Smooth muscle cell of the brain vasculature (primary cell): ENCODE measurements at places on chromosomes 7 and 10.

DNA sequence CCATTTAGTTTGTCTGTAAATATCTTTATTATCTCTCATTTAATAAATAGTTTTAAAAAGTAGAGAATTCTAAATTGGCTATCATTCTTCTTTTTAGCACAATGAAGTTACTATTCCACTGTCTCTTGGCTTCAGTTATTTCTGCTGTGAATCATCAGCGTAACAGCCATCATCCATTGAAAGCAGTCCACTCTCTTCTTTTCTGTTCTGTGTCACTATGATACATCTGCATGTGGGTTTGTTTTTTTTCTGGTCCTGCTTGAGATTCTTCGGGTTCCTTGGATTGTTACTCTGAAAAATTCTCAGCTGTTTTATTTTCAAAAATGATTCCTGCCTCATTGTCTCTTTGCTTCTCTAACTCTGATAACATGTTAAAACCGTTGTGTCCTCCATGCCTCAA, 52.5 kb downstream of the CSGALNACT2 start:
- no peak for DNase-seq

- no peak for DNase-seq
These were observed 10.9 kb upstream of the FAM180A start for GRCh38 chr7:135759532-135759931.

GRCh38 chr7:82375129-82375528, 68.4 kb downstream of the CACNA2D1 start:
- DNase-seq = no peak

DNA sequence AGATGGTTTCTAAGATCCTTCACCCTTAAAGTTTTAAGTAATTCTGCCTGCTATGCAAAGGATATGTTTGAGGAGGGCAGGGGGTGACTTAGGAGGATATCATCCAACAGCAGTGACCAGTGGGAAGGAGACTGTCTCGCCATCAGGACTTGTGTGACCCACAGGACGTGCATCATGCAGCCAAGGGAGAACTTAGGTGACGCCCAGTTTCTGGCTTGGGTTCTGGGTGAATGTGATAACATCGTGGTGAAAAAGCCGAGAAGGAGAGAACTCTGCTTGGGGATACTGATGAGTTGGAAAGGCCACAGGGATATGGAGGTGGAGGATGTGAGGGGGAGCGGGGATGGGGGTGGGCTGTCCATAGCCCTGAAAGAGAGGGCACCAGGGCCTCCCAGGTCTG, 3.8 kb downstream of the WIPI2 start:
- no peak for DNase-seq

DNA sequence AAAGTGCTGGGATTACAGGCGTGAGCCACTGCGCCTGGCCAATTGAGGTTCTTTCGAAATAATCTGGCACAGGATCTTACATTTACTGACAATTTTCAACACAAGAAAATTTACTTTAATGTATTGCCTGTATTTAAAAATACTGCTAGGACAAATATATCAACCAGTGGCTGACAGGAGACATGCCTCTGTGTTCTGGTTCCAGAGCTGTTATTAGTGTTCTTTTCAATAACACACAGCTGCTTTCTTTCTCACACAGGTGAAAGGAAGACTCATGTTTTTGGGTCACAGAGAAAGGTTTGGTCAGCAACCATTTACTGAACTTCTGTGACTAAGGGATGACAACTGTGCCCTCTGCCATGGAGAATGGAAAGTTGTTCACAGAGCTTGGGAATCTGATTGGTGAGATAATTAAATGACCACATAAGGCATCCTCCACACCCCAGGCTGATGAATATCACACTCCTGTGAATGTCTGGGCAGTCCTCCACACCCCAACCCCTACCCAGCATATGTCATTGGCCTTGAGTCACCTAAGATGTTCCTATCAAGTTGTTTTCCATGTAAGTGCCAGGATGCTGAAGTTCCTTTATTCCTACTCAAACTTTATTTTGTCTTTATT, 180.1 kb downstream of the RAPGEF5 start:
- DNase-seq = no peak

DNA sequence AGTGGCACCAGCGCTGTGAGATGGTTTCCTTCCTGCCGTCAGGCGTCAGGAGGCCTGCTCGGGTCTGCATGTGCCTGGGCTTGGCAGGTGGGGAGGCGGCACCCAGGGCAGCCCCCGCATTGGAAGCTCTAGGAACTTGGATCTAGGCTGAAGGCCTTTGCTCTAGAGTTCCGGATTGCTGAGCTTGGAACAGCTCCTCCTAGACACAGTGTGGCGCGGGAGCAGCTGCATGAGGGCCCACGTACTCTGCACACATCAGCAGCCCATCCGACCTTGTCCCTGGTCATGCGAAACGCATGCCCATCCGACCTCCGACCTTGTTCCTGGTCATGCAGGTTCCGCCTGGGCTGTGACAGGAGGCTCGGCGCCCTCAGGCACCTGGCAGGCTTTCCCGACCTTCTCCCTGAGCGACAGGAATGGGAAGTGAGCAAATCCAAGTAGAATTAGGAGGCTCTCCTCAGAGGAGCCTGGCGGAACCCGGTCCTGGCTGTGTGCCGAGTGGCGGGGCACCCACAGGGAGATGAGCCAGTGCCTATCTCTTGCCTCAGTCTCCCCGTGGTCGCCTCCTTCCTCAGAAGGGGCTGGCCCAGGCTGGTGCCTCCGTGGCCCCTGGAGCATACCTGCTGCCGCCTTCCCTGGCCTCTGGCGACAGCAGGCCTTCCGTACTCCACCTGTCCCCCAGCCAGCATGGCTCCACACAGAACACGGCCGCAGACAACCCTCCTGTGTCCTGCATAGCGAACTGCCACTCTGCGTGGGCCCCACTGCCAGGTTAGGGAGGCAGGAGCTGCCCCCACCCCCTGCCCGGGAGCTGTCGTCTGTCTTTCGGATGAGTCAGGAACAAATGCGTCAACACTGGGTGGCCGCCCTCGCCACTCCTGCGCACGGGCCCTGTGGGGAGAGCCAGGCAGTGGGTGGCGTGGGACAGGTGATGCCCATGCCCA, 12.0 kb downstream of the GET4 start:
- DNase-seq = no peak

- no peak for DNase-seq
These were observed 386.8 kb upstream of the POT1 start for GRCh38 chr7:125316466-125316865.

DNA sequence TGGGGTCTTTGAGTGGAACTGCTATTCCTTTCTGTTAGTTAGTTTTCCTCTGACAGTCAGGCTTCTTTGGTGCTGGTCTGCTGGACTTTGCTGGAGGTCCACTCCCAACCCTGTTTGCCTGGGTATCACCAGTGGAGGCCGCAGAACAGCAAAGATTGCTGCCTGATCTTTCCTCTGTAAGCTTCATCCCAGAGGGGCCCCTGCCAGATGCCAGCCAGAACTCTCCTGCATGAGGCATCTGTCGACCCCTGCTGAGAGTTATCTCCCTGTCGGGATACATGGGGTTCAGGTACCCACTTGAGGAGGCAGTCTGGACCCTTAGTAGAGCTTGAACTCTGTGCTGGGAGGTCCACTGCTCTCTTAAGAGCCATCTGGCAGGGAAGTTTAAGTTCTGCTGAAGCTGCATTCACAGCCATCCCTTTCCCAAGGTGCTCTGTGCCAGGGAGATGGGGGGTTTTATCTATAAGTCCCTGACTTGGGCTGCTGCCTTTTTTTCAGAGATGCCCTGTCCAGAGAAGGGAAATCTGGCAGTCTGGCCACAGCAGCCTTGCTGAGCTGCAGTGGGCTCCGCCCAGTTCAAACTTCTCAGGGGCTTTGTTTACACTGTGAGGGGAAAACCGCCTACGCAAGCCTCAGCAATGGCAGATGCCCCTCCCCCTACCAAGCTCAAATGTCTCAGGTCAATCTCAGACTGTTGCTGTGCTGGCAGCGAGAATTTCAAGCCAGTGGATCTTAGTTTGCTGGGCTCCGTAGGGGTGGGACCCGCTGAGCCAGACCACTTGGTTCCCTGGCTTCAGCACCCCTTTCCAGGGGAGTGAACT, 89.7 kb upstream of the CDK6 start:
- DNase-seq = no peak

- no peak for DNase-seq
These were observed 208.7 kb upstream of the GLI3 start for GRCh38 chr7:42445691-42446090.

GRCh38 chr10:1698185-1698584, 39.1 kb downstream of the ADARB2 start:
- DNase-seq = no peak

DNA sequence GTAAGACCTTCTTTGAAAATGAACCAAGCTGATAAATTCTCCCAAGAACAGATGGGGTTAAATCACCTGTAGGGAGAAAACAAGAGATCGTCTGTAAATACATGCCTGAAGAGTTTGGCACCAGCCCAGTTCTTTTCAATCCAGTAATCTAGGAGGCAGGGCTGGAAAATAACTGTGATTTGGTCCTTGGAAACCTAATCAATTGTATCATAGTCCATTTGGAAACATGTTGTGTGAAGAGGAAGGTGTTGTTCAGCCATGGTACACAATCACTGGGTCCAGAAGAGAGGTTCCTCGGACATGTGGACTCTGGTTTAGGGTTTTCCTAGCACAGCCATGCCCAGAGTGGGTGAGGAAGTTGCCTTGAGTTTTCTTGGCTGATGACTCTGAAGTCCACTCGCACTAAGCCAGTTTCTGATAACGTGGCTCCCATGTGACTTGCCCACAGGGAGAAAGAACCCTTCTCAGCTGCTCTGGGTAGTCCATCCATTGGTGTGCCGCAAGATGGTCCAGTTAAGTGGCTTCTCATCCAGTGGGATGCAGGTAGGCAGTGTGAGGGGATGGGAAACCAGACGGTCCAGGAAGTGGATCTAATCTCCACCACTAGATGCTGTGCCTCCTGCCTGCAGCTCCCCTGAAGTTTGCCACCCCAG, 5.1 kb downstream of the BLNK start:
- no peak for DNase-seq

- DNase-seq = no peak
These were observed 50.5 kb downstream of the MRPL32 start for GRCh38 chr7:42982604-42983115.

- no peak for DNase-seq
These were observed 92.9 kb downstream of the ZNF467 start for GRCh38 chr7:149680331-149681025.

- no peak for DNase-seq
These were observed 226.9 kb downstream of the WDR11 start for GRCh38 chr10:121078036-121078435.

GRCh38 chr10:56139405-56139804, 221.7 kb downstream of the ZWINT start:
- no peak for DNase-seq

DNA sequence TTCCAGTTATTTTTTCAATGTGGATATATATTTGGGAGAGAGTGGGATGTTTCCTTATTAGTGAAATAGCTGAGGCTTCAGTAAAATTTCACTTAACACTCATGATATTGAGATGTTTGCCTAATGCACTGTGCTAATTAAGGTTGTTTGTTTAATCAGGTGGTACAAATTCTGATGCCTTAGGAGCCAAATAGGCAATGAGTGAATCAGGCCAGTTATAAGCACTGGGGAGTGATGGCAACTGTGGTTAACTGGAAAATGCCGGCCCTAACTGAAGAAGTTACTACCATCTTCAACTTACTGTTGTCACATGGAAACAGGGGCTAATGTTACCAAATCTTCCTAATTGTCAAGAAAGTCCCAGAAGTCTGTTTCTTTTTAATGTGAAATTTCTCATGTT, 32.0 kb downstream of the VCL start:
- no peak for DNase-seq

GRCh38 chr10:62543571-62544355, 169.6 kb downstream of the ZNF365 start:
- DNase-seq = no peak

GRCh38 chr7:55574051-55574717, 1.9 kb upstream of the VOPP1 start:
- no peak for DNase-seq

DNA sequence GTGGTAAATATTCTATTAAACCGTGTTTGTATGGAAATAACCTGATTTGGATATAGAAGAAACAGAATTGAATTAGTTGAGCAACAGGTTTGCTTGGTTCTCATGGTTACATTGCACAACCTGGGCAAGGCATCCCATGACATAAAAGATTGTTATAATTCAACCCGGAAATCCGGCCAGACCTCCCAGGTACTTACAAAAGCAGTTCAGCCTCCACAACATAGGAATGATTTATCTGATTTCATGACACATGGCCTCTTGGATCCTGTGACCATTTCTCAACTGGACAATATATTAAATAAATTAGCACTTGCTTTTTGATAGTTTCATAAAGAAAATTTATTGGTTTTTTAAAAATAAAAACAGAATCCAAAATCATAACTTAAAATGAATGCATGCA, 55.1 kb upstream of the PTPN12 start:
- no peak for DNase-seq

DNA sequence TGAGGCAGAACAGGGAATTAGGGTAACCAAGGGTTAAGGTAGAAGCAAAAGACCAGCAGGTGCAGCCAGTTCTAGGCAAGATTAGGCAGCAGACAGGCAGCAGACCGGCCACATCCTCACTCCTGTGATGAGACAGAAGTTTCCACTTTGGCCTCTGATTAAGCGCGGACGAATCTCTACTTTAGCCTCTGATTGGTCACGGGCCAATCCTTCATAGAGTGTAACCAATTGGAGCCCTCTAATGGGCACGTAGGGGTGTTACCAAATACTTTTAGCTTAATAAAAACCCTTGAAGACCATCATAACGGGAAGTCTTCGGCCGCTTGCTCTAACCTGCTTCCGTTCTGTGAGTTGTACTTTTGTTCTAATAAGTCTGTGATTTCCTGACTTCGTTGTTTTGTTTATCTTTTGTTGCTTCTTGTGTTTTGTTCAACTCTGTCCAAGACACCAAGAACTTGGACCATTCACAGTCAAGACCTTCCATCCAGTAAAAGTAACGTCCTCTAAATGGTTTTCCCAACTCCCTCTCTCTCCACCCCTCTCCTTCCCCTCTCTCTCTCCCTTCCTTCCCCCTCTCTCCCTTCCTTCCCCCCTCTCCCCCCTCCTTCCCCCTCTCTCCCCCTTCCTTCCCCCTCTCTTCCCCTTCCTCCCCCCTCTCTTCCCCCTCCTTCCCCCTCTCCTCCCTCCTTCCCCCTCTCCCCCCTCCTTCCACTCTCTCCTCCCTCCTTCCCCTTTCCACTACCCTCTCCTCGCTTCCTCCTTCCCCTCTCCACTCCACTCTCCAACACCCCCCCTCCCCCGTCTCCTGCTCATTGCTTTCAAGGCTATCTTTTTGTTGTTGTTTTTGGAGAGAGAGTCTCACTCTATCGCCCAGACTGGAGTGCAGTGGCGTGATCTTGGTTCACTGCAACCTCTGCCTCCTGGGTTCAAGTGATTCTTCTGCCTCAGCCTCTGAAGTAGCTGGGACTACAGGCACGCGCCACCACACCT, 13.2 kb upstream of the MALSU1 start:
- DNase-seq = no peak

GRCh38 chr10:132452651-132453469, 55.9 kb downstream of the PWWP2B start:
- DNase-seq = no peak

DNA sequence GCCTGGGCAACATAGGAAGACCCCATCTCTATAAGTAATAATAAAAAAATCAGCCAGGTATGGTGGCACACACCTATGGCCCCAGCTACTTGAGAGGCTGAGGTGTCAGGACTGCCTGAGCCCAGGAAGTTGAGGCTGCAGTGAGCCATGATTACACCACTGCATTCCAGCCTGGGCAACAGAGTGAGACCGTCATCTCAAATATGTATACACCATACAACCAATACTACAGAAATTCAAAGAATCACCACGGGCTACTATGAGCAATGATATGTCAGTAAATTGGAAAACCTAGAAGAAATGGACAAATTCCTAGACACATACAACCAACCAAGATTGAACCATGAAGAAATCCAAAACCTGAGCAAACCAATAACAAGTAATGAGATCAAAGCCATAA, 60.3 kb upstream of the ZC3HAV1 start:
- no peak for DNase-seq

- no peak for DNase-seq
These were observed 46.9 kb upstream of the SFMBT2 start for GRCh38 chr10:7457478-7458316.
